ENCODE measurements at places on chromosomes 11 and 22.
A peak's percentile ranks its signal among the peaks of the same experiment; 100 is the strongest.

DNA sequence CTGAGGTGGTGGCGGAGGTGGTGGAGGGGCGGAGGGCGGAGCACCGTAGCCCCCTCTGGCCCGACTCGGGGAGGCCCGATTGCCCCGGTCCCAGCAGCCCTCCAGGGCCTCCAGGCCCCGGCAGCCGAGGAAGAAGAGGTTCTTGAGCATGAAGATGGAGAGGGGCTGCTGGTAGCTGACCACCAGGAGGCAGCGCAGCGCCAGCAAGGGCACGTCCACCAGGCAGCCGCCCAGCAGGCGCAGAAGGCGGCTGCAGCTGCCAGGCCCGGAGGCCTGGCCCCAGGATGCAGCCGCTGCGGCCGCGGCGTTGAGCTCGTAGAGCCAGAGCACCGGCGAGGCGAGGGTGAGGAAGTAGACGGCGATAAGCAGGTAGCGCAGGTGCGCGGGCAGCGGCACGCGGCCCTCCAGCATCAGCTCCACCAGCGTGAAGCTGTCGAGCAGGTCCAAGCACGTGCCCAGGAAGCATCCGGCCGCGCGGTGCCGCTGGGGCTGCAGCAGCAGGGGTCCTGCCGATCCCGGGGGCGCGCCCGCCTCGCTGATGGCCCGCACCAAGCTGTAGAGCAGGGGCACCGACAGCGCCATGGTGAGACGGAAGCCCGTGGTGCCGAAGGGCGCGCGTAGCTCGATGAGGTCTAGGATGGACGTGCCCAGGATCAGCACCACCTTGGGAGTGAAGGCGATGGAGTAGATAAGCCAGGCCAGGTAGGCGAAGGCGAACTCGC, 1.5 kb downstream of the TMEM121B start:
- DNase-seq = no peak

- no peak for DNase-seq
These were observed 64.0 kb upstream of the PTPRJ start for GRCh38 chr11:47916361-47916841.

GRCh38 chr11:128708660-128709059, 14.8 kb downstream of the FLI1 start:
- no peak for DNase-seq

DNA sequence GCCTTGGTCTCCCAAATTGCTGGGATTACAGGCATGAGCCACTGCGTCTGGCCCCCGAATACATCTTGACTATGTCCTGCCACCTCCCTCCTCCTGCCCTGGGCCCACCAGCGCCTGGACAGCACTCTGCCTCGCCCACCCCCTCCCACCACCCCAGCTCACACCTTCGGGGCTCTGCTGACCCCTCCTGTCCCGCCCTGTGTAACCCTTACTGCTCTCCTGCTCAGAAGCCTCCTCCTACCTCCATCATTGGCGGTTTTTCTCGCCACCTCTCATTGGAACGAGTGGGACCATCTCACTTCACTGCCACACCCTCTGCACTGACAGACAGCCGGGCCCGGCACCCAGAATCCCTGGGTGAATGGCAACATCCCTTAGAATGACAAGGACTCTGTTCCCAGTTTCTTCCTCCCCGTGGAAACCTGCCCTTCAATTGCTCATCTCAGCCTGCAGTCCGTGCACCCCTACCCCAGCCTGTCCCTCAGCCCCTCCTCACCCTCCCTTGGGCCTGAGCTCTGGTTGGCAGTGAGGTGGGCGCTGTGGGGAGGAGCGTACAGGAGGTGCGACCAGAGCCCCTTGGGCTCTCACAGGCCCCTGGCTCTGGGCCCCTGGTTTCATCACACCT, 32.2 kb downstream of the LRRC74B start:
- DNase-seq = no peak

- peak; percentile 13 for DNase-seq
These were observed 4.7 kb downstream of the MPEG1 start for GRCh38 chr11:59207988-59208451.

- DNase-seq = no peak
These were observed 94.5 kb downstream of the CADM1 start for GRCh38 chr11:115409691-115410220.

DNA sequence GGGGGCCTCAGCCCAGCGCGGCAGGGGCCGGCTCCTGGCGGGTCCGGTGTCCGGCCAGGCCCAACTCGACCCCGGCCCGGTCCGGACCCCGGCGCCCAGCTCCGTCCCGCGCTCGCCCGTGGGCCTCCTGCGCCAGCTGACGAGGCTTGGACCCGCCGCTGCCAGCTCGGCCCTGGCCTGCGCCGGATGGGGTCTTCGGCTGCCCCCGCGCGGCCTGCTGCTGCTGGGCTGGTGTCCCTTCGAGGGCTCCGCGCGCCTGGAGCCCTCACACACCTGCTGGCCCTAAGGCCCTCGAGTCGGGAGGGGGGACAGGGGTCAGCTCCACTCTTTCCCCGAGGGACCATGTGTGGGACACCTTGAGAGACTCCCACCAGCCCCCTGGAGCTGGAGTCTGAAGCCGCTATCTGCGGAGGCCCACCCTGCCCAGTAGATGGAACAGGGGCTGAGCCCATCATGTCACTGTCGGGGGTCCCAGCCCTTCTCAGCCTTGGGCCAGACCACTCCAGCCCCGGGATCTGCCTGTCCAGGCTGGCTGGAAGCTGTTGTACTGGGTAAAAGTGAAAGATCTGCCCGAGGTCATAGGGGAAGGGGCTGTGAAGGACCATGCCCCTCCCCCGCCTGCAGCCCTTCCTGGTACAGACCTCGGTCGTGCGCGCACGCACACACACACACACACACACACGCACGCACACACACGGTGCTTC, 768 bp upstream of the CDKN1C start:
- no peak for DNase-seq

- no peak for DNase-seq
These were observed 19.7 kb downstream of the NNMT start for GRCh38 chr11:114315749-114316368.

DNA sequence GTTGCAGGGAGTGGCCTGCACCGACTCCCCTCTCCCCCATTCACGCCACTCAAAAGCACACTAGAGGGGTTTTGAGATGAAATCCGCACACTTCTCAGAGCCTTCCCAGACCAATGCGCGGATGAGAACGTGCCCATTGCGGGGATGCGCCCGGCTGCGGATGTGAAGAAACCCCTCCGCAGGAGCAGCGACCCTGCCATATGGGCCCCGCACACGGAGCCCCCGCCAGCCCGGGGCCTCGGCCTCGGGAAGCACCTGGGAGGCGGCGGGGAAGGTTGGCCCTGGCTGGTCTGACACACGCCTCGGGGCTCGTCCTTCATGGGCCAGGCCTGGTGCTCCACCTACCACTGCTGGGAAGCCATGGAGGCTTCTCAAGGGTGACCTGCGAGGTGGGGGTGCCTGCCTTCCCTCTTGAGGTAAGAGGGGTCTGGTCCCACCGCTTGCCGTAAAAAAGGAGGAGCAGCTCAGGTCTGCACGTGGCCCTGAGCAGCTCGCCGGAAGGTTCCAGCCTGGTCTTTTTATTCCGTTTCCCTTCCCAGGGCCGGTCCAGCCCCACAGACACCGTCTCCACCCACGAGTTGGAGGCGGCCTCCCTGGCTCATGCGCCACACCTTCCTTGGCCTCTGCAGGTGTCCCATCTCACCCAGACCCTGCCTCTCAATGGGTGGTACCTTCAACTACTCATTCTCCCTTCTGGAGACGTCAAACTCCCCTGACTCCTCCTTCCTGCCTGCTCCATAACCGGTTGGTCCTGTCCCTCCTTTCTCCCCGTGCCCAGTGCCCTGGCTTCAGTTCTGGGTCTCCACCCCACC, 39.4 kb downstream of the TRMU start:
- no peak for DNase-seq

GRCh38 chr11:73182824-73183321, 35.2 kb upstream of the P2RY2 start:
- no peak for DNase-seq

DNA sequence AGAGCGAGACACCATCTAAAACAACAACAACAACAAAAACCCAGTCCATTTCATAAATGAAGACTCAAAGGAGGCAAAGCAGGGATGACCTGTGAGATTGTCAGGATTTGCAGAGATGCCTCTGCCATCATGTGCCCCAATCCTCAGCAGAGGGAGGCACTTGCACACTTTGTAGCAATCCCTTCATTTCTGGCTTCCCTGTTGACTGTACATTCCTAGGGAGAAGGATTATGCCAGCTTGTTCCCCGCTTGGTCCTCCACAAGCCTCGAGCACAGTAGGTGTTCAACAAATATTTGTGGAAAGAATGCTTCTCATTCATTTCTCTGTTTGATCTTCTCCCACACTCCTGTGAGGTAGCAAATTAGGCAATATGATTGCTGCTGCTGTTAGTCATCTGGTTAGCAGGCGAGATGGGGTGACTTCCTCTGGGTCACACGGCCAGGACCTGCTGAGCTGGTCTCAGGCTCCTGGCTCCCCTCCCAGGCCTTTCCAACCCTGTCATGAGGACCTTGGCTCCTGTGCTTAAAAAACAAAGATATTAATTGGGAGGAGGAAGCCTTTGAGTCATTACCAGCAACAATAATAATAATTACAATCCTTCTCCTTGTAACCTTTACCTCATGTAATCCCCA, 34.1 kb downstream of the LIF start:
- DNase-seq = no peak

DNA sequence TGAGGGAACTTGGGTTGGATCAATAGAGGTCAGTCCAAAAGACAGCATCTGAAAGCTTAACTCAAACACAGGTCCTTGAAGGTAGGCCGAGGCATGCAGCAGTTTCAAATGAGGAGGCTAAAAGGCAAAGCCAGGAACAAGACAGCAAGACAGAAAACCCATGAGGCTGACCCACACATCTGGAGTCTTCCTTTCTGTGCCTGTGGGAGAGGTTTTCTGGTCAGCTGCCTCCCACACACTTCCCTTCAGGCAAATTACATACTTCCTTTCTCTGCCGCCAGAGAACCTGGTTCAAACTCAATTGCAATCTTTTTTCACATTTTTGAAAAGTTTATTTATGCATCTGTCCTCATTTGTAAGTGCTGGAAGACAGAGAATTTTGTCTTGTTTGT, 29.8 kb upstream of the CRTAM start:
- DNase-seq = no peak

DNA sequence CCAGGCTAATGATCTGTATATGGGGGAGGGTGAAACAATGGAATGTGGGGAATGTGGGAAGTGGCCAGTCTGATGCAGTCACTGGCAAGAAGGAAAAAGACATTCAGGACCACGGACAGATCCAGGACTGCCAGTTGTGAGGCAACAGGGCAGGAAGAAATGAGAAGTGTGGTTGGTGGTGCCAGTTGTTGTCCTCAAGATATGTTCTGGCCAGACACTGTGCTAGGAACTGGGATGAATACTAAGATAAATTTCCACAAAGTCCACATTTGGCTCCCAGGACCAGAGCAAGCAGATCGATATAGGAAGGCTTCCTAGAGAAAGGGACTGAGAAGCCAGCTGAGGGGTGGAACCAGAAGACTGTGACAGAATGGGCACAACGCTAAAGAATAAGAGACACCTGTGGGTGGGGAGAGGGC, 6.8 kb upstream of the TPBGL start:
- peak; percentile 26 for DNase-seq

GRCh38 chr11:61797263-61797944, 4.7 kb downstream of the FEN1 start:
- DNase-seq = no peak

GRCh38 chr11:118334745-118335144, 7.8 kb downstream of the CD3D start:
- no peak for DNase-seq

GRCh38 chr11:113393501-113393985, 6.0 kb downstream of the ANKK1 start:
- no peak for DNase-seq

DNA sequence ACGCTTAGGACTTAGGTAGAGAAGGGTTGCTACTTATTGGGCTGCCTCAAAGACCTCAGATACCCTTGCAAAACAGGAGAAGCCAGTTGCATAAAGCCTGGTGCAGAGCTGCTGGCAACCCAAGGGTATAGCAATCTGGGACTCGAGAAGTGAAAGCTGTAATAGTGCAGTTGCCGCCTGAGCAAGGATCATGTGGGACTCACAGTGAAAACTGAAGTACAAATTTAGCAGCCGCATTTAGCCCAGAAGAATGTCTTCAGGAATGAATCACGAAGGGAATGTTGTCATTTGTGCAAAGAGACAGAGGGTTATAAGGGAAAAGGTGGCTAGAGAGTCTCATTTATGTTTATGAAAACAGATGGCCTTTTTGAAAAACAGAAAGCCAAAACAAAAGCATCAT, 267.2 kb downstream of the TENM4 start:
- peak; percentile 23 for DNase-seq

DNA sequence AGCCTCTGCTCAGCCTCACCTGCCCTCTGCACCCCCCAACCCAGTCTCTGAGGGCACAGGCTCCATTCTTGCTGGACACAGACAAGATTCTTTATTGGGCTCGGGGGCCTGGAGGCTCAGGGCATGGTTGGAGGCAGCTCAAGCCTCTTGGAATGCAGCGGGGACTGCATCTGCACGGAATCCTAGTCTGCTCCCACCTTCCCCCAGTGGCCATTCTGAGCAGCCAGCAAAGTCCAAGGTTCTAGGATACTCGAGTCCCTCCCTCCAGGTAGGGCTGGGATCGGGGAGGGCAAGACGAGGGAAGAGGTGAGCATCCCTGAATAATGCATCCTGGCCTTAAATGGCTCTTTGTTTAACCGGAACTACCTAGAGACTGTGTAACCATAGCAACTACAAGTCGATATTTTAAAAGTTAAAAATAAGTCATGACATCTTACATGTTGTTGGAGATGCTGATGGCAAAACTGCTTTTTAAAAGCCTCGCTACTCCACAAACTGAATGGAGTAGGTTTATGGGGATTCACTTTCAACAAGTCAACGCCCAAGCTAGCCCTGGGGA, 10.7 kb upstream of the IGSF22 start:
- no peak for DNase-seq

- no peak for DNase-seq
These were observed 23.8 kb upstream of the IGSF22 start for GRCh38 chr11:18749681-18750319.

DNA sequence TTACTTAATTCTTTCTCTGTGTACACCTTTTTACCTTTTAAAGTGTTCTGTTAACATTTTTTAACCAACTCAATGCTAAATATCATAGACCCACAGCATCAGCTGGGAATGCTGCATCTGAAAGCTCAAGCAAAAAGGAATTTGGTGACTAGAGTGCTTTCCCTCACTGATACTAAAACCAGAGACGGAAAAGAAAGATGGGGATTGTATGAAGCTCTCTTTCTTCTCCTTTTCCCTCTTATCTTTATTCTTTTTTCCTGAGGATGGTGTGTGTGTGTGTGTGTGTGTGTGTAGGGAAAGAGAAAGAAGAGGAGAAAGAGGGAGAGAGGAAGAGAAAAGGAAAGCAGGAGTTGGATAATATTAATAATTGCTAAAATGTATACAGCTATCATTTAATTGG, 4.1 kb upstream of the SIK2 start:
- no peak for DNase-seq

GRCh38 chr11:12831471-12832202, 157.4 kb downstream of the TEAD1 start:
- DNase-seq = no peak

Measured in smooth muscle cell of the brain vasculature (primary cell).